ENCODE measurements at places on chromosomes 11 and 22. TPM values are rescaled to one million over a fixed set of nuclear protein-coding genes. Genes with fewer than 3 reads are reported as not detected.

The SLC7A4 gene
- 1.4 TPM for polyA plus RNA-seq

DNA sequence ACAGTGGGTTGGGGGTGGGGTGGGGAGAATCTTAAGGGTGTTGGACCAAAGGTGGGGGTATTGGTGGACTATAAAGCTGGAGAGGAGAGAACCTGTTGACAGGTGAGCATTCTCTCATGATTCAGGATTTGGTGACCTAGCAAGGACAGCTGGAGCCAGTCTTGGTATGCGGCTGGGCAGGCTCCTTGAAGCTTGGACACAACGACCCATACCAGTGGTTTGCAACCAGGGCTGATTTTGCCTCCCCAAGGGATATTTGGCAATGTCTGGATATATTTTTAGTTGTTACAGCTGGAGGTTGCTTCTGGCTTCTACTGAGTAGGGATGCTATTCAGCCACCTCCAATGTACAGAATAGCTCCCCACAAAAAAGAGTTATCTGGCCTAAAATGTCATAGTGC is 5.6 kb downstream of the EXT2 start:
- no peak for DNase-seq

- DNase-seq = no peak
Observed at GRCh38 chr22:33328789-33329296, 270.7 kb upstream of the SYN3 start.

- no peak for DNase-seq
Observed at GRCh38 chr22:26619510-26619909, 1.7 kb upstream of the CRYBB1 start.

The ANO3 gene
- 3.9 TPM for polyA plus RNA-seq

The HOATZ gene
- 0.08 TPM for polyA plus RNA-seq

The SLC29A2 gene
- 18.0 TPM for polyA plus RNA-seq

DNA sequence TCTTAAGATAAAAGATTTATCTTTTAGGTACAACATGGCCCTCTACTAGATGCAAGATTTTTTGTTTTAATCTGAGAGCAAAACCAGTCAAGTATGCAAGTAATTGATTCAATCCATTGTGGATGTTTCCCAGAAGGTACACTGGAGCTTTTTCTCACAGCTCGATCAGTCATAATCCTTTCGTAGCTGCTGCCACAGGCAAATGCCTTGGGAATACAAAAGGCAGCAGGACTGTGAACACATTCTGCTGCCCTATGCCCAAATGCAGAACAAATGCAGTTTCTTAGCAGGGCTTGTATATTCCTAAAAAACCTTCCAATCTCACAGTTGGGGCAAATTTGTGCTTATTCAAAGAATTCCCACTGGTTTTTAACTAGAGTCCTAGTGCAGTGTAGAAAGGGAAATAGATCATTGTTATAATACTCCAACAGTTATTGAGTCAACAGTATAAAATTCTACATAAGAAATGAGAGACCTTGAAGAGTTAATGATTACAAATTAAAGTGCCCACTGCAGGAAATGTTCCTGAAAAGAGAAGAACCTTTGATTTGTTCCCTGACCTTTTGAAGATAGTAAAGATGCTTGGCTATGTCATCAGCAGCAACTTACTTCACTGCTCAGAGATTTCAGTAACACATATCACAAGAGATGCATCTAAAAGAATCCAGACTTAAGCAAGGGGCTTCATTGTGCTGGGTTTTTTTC is 14.1 kb downstream of the LPXN start:
- no peak for DNase-seq

DNA sequence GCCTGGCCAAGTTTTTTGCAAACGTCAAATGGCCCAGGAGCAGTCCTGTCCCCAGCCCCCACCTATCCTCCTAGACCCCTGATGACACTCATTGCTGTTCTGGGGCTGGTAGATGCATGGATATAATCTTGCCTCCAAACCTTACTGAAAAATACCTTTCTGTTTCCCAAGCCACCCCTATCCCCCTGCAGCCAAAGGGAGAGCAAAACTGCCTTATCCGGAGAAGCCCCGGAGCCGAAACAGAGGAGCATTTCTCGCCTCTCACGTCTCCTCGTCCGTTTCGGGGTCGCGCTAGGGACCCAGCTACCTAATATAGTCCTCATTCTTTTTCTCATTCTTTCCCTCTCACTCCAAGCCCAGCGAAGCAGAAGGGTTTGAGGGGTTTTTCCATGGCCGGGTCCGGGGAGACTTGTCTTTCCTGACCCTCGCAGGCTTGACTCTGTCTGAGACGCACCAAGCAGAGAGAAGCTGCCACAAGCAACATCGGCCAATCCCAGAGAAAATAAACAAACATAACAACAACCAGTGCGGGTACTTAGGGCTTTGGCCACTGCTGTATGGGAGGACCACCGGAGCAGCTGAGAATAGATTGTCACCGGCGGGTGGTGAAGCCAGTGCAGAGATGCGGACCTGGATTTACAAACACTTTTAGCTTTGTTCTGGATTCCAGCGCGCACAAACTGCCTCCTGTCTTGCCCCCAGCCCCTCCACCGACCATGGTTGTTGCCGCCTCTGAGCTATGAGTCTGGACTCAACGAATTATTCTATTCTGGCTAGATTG is 1.6 kb downstream of the BSX start:
- DNase-seq = no peak

DNA sequence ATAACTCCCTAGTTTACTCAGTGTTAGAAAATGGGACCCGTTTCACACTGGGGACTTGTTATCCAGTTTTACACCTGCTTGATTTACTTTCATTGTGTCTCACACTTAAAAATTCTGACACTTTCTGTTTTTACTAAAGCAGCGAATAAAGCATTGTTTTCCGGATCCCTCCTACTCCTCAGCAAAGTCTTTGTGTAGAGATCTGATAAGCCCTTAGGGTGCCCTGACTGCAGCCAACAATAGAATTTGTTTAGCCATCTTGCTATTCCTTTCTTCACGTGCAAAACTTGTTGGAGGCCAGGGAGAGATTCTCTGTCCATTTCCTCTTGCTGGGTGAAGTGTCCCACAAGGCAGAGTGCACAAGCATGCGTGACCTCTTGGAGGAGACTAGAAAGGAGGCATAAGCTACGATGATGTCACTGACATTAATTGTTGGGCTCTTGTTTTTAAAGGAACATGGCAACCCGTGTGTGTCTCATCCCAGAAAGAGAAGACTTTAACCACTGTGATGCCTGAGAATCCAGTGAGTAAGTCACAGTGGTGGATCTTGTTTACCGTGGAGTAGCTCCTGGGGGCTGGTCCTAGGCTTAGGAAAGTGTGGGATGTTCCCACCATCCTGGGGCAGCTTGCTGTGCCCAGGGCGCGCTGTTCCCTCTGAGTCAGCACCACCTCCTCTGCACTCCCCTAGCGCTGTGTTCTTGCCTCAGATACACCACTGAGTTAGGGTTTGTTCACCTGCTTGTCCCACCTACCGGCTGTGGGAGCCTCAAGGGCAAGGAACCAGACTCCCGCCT is 27.7 kb downstream of the MICAL2 start:
- no peak for DNase-seq

The GGT1 gene
- 50.8 TPM for polyA plus RNA-seq

DNA sequence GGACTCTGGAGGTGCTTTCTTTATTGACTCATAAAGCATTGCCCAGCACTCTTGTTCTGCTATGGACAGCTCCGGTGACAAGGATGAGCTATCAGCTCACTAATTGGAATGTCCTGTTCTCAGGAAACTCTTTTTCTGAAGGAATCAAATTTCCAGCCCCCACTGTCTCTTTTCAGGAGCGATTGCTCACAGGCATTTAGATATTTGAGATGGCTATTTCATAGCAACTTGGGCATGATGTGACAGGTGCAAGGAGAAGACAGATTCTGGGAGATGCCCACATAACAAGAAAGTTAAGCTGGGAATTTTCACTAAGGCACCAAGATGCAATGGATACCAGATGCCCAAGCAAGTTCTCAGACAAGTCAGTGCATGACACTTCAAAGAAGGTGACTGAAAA is 123.4 kb upstream of the CSNK2A3 start:
- DNase-seq = peak; percentile 65

- DNase-seq = no peak
Observed at GRCh38 chr11:114596175-114596919, 761 bp upstream of the NXPE4 start.

- DNase-seq = no peak
Observed at GRCh38 chr11:91860661-91861060, 364.0 kb upstream of the FAT3 start.

The TRIM49 gene
- polyA plus RNA-seq = not detected

All from renal cortex interstitium (tissue), 15 donors.